ENCODE measurements at places on chromosomes 11 and 22. TPM values are rescaled to one million over a fixed set of nuclear protein-coding genes. Genes with fewer than 3 reads are reported as not detected.

GRCh38 chr11:97445561-97445960 lies 1055.7 kb downstream of the JRKL start:
- no peak overlapping the region for H3K4me3 ChIP-seq
- no peaks in the 10 kb centered on the region for H3K36me3 ChIP-seq
- no peak overlapping the region for H3K27ac ChIP-seq

GRCh38 chr11:849951-850774 lies 7.5 kb downstream of the TSPAN4 start:
- no peaks in the 10 kb centered on the region for H3K27me3 ChIP-seq
- DNase-seq, result no peak
- no peaks in the 10 kb centered on the region for H3K36me3 ChIP-seq
- H3K27ac ChIP-seq, result peak overlapping the region; percentile 51
- H3K4me3 ChIP-seq, result peak overlapping the region; percentile 30

- H3K27ac ChIP-seq, result no peak overlapping the region
- H3K27me3 ChIP-seq, result no peaks in the 10 kb centered on the region
- H3K4me3 ChIP-seq, result no peak overlapping the region
- DNase-seq, result no peak
- no peaks in the 10 kb centered on the region for H3K4me1 ChIP-seq
Observed at GRCh38 chr22:22667966-22668880, 23.8 kb downstream of the GGTLC2 start.

GRCh38 chr11:1877211-1878136 lies 14.2 kb downstream of the PRR33 start:
- H3K27ac ChIP-seq, result peak overlapping the region; percentile 89
- peak; percentile 69 for DNase-seq
- no peak overlapping the region for H3K4me3 ChIP-seq
- H3K36me3 ChIP-seq, result no peaks in the 10 kb centered on the region
- H3K27me3 ChIP-seq, result no peaks in the 10 kb centered on the region
- H3K4me1 ChIP-seq, result peaks cover 28% of the 10 kb centered on the region

DNA sequence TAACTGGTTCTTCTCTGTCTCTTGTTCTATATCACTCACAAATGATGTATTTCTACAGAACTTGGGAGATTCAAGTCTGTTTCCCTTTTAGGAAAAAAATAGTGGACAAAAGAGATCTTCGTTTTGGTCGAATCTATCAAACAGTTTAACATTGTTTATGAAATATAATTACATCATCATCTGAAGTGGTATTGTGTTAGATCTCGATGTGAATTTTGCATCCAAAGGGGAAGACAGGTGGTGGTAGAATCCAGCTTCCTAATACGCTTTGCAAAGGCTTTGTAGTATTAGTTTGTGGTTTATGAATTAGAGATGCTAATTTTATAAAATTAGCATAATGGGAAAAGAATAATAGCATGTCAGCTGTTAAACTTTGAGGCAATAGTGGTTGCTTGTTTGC lies 3.4 kb downstream of the SIK2 start:
- H3K36me3 ChIP-seq, result no peaks in the 10 kb centered on the region
- no peak overlapping the region for H3K27ac ChIP-seq
- DNase-seq, result no peak
- H3K4me1 ChIP-seq, result no peaks in the 10 kb centered on the region

DNA sequence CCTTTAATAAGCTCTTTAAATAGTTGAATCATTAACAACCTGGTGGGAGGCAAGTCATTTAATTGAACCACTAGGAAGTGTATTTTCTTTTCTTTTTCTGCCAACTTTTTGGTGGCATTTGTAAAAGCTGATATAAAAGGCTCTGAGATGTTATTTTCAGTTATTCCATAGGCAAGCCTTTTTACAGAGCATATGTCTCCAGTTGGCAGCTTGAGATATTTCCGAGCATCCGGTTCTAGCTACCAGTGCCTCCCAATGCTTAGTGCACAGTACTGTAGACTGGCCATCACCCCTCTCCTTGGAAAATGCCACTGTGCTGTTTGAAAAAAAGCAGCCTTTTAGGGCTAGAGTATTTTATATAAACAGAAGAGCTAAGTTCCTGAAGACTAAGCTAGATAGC lies 178.7 kb upstream of the SORL1-AS1 start:
- H3K36me3 ChIP-seq, result no peaks in the 10 kb centered on the region
- no peak overlapping the region for H3K27ac ChIP-seq
- no peaks in the 10 kb centered on the region for H3K4me1 ChIP-seq
- no peak overlapping the region for H3K4me3 ChIP-seq
- no peak for DNase-seq

GRCh38 chr11:122202951-122203456 lies 87.0 kb upstream of the BLID start:
- no peaks in the 10 kb centered on the region for H3K27me3 ChIP-seq
- H3K4me3 ChIP-seq, result peak overlapping the region; percentile 49
- DNase-seq, result peak; percentile 71
- no peaks in the 10 kb centered on the region for H3K36me3 ChIP-seq

DNA sequence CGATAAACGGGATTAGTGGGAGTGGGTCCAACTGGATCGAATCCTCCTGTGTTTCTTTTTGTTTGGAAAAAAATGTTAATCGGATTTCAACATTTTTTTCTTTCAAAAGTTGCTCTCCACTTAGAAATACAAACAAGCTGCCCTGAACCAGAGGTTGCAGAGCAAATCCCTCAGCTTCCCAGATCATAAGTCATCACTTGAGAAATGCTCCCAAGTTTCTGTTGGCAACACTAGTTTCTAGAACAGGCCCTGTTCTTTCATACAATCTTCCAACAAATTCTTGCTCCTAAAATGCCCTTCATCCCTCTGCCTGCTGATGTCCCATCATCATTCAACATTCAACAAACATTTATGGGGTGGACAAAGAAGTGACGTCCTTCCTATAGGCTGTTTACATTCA lies 1.3 kb upstream of the MLC1 start:
- DNase-seq, result no peak
- H3K27me3 ChIP-seq, result no peaks in the 10 kb centered on the region
- H3K27ac ChIP-seq, result no peak overlapping the region
- no peak overlapping the region for H3K4me3 ChIP-seq
- no peaks in the 10 kb centered on the region for H3K36me3 ChIP-seq

DNA sequence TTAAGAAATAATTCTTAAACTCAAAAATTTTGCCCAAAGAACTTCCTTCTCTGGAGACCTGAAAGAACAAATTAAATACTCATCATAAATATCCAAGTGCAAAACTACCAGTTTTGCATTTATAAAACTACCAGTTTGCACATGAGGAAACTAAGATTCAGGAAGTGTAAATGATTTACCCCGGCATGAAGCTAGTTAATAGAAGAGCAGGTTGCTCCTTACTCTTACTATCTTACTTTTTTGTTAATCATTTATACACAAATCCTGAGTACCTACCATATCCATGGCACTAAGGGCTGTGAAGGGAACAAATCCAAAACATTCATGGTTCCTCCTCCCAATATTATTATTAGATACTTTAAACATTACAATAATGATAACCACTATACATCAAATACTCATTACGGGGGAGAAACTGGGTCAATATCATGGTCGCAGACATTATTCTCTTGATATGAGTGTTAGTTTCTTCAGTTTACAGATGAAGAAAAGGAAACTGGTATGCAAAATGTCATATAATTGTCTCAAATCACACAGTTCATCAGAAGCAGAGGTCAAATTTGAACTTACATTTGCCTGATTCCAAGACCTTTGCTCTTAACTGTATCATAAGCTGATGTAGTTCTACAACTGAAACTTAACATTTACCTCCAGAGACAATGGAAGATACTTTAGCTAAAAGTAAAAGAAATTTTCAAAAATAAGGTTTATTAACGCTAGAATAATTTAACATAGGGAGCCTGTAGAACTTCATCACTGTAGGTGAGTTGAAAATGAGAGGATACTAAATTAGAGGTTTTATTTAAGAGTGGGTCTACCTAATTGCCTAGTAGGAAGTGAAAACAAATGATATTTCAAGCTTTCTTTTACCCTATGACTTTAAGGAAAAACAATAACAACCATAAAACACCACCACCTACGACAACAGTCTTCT lies 74.5 kb downstream of the FAM76B start:
- H3K36me3 ChIP-seq, result no peaks in the 10 kb centered on the region
- H3K27ac ChIP-seq, result no peak overlapping the region
- H3K4me1 ChIP-seq, result no peaks in the 10 kb centered on the region
- DNase-seq, result no peak
- H3K4me3 ChIP-seq, result no peak overlapping the region

DNA sequence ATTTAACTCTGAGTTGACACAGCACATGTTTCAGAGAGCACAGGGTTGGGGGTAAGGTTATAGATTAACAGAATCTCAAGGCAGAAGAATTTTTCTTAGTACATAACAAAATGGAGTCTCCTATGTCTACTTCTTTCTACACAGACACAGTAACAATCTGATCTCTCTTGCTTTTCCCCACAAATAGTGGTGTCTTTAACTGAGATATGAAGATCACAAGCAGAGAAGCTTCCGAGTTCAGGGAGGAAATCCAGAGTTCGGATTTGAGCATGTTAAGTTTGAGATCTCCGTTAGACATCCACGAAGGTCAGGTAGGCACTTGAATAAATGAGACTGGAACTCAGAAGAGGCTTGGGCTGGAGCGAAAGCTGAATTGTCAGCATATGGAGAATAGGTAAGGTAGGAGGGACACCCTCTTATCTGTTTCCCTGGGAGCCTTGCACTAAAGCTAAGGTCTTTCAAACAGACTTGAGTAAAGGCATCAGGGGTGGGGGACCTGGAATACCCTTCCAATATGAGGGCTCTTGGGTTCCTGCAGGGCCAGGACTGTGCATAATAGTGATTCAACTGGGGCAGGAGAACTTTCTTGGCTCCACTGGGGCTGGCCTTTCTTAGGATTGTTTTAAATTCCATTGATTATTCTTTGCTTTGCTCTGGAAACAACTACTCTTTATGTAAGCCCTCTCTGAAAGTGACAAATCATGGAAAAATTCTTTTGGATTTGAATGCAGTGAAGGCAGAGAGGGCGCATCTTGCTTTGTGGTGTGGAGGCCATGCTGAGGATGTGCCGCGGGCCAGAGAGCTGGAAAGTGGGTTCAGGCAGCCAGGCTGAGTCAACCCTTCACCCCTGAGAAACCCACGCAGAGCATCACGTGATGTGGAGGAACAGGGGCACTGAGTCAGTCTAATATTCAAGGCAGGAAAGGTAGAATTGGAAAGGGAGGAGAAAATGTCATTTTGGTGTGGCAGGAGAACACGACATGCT lies 62.7 kb upstream of the AMPD3 start:
- no peak overlapping the region for H3K4me3 ChIP-seq
- DNase-seq, result no peak
- H3K27ac ChIP-seq, result no peak overlapping the region
- peaks cover 9% of the 10 kb centered on the region for H3K4me1 ChIP-seq

GRCh38 chr11:44725016-44725685 lies 1.6 kb upstream of the TSPAN18 start:
- no peak for DNase-seq
- no peaks in the 10 kb centered on the region for H3K4me1 ChIP-seq
- peak overlapping the region; percentile 14 for H3K27ac ChIP-seq
- H3K36me3 ChIP-seq, result no peaks in the 10 kb centered on the region
- no peak overlapping the region for H3K4me3 ChIP-seq
- no peaks in the 10 kb centered on the region for H3K27me3 ChIP-seq

DNA sequence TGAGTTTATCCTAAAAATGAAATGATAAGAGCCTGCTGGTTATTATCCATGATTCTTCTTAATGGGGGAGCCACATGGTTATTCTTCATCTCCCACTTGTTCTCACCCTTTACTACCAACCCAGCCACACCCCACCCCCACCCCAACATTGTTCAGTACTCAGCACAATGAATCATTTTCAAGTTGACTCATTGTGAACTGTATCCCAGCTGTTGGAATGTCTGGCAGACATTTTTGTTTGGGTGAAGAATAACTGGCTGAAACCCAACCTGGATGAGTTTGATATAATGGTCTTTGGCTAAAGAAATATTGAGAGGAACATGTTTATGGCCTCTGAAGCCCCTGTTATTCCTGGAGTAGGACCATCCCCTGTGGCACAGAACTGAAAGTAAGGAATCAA lies 136.2 kb downstream of the ELP4 start:
- no peak overlapping the region for H3K4me3 ChIP-seq
- H3K36me3 ChIP-seq, result no peaks in the 10 kb centered on the region
- H3K27me3 ChIP-seq, result no peaks in the 10 kb centered on the region
- no peaks in the 10 kb centered on the region for H3K4me1 ChIP-seq

PATE2 gene
- 0.85 TPM for total RNA-seq

PTPRCAP gene
- 0.29 TPM for total RNA-seq

All from uterus (tissue), 4 donors.